Activated CD4-positive, alpha-beta T cell treated with anti-CD3 and anti-CD28 coated beads, Interleukin-10, Interleukin-2, amounts not matched to agents 100 ng/mL and 50 ng/mL, durations not matched to agents 16 hours and 8 hours (primary cell): ENCODE measurements at places on chromosomes 1 and 21.

DNA sequence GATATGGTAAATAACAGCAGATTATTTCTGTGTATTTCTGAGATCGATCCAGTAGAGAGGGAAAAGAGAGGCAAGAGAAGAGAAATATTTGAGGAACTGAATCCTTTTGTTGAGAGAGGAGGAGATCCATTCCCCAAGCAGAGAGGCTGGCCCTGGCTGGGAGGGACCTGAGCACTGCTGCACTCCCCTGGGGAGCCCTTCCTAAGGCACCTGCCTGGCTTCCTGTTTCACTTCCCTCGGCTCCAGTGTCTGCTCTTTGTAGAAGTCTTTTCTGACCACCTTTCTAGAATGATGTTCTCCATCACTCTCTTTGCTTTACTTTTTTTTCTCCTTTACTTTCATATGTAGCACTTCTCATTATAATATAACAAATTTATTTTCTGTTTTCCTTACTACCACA lies 42.3 kb upstream of the SLC6A9 start:
- no peak for DNase-seq

DNA sequence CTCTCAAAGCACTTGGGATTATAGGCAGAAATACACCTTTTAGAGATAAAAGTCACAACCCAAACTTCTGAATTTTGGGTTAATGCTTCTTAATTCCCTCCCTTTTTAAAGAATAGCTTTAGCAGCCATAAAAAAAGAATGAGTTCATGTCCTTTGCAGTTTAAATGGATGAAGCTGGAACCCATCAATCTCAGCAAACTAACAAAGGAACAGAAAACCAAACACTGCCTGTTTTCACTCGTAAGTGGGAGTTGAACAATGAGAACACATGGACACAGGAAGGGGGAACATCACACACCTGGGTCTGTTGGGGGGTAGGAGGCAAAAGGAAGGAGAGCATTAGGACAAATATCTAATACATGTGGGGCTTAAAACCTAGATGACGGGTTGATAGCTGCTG lies 55.8 kb downstream of the SLC27A3 start:
- DNase-seq = no peak

DNA sequence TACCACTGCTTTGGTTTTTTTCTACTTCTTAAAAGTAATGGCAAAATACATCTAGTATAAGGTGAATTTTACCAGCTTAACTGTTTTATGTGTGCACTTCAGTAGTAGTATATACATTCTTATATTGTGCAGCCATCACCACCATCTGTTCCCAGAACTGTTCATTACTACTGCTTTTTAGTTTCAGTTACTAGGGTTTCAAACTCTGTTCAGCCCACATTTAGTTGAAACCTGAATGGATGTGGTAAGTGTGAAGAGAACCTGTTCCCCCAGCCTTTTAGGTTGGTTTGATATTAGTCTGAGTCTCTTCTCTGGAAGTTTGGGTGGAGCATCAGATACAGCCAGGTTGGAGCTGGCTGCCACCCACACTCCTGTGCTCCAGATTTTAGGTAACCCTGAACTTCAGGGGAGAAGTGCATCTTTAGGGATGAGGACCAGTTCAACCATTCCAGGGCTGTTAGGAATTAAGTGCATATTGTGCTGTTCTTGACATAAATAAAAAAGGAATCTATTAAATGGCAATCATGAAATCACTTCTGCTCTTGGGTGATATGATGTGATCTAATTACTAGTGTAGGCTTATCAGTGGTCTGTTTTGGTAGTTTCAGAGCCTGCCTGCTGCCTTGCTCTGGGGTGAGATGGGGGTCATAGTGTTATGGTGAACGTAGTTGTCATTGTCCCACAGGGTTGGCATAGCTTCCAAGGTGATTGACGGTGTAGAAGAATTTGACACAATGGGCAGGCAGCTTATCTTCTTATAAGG lies 32.1 kb downstream of the URB2 start:
- DNase-seq = peak; percentile 10

DNA sequence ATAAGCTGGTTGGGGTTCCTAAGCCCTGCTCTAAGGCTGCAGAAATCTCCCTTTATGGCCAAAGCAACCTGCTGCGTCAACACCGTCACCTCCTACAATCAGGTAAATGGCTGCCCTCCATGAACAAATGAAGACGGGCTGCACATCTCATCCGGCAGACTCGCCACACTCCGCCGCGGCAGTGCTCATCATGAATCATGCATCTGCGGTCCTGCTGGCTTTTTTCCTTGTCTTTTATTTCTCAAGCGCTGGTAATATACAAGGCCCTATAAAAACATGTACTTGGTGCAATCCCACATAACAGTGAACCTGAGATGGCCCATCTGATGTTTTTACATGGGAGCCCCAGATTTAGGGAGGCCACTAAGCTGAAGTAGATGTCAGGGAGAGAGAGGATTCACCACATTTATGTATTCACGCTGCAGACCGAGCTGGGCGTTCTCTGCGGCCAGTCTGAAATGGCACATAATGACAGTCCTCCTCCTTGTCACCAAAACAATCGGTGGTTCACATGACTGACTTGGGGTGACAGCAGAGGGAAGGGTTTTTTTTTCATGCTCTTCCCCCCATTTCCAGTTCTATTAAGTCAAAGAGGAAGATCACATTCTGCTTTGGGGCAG lies 91.6 kb downstream of the KAZN start:
- DNase-seq = no peak

DNA sequence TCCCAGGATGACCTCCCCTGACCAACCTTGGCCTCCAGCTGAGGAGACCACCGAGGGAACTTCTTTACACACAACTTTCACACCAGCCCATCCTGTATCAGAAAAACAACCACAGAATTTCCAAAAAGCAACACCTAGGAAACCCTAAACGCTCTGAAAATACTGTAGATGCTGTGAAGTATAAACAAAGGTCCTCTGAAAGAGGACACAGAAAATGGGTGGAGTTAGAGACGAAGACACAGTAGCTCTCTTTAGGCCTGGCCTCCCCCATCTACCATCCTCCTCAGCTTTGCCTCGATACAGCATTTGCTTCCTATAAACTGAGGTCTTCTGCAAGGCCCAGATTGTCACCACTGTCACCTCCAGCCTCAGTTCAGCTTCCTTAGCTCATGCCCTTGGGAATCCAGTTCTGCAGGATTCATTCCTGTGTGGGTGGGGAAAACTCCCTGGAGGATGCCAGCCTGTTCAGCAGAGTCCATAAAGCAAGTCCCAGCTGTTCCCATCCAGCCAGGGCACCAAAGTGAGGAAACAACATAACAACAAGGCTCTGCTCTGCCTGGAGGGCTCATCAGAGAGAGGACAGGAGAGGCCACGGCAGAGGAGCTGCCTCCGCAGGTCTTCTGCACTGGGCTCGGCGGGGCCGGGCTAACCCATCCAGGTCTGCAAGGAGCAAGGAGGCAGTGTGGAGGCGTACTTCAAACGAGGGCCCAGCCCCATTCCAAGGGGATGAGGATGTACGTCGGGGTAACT lies 15.0 kb downstream of the PIK3C2B start:
- DNase-seq = no peak

GRCh38 chr1:61746813-61747212 lies 4.5 kb downstream of the PATJ start:
- DNase-seq = no peak

DNA sequence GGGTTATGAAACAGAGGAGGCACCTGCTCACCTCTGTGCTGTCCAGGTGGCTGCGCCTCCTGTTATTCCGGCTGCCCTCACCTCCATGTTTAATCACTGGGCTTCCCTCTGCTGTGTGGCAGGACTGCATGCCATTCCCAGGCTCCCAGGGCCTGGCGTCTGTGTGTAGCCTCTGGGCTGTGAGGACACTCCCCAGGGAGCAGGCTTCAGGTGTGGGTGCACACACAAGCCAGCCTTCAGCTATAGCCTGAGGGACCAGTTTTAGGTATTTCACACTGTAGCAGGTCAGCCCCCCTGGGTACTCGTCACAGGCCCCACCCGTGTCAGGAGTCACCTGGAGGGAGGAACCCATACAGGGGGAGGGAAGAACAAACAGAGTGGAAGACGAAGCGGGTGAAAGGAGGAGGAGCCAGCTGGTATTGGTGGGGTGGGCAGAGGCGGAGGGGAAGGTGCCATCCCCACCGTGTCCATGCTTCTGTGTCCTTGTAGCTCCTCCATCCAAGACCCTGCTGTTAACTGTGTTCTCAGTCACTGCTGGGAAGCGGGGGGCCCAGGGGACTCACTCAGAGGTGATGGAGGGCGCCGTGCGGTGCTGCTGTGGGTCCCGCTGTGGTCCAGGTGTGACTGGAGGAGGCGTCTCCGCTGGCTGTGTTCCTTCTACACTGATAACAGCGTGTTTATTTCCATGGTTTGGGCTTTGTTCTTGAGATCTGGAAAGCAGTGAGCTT lies 158.6 kb downstream of the PGBD5 start:
- no peak for DNase-seq

DNA sequence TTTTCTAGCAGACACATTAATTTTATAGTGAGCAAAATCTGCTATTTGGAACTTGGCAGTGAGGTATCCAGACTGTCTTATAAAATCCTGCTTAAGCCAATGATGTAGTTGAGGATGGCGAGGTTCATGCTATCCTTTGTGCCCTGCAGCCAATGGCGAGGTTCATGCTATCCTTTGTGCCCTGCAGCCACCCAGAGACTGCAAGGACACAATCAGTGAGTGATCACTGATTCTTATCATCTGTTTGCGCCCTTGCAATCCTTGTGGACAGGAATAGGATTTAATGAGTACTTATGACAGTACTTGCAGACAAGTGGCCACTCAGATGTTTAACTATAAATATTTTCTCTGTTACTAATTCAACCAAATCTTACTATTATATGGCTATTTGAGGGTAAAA lies 112.6 kb downstream of the EIF4G3 start:
- no peak for DNase-seq

DNA sequence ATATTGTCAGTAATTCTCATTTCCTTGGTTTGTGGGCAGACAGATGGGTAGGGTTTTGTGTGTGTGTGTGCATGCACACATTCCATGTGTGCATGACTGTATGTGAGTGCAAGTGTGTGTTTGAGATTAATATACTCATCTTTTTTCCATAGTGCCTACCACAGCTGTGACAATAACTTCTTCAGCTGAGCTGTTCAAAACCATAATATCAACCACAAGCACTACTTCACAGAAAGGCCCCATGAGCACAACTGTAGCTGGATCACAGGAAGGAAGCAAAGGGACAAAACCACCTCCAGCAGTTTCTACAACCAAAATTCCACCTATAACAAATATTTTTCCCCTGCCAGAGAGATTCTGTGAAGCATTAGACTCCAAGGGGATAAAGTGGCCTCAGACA lies 149.3 kb downstream of the ADGRL2 start:
- DNase-seq = no peak

DNA sequence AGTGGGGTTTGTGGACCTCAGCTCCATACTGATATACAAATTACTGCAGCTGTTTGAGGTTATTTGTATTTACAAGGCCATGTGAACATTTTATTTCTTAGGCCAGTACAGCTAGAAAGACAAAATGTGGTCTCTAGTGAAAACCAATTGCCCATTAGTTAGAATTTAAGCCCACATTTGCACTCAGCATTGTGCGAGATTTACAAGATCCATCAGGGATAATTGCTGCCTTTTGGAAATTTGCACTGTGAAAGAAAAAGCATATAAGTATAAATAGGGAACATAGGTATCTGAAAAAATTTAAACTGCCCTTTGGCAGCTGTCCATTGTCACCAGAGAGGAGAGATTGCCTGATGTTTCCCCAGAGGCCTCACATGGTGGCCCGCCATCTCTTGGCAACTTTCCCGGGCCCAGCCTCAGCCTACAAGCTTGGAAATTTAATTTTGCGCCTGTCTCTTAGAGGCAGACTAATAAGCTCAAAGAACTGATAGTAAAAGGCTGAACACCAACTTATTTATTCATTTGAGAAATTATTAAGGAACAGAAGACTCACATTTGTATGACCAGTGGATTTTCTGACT lies 120.7 kb downstream of the MAP3K21 start:
- DNase-seq = no peak

- peak; percentile 71 for DNase-seq
Observed at GRCh38 chr1:167599957-167600581, 30.0 kb upstream of the RCSD1 start.

DNA sequence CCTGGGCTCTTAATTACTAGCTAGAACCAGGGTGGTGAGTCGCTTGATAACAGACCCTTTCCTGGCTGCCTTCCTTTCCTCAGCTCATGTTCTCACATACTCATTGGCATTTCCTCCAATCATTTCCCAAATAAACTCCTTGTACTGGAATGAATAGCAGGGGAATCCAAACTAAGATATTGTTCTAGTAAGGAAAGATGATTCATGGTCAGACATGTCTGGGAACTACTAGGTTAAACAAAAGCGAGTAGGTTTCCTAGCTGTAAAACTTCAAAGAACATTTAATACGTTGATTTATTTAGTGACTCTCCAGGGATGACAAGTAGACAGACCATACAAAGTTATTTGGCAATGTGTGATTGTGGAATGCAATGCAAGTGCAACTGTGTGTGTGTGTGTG lies 121.2 kb upstream of the KCNJ6 start:
- DNase-seq = no peak

DNA sequence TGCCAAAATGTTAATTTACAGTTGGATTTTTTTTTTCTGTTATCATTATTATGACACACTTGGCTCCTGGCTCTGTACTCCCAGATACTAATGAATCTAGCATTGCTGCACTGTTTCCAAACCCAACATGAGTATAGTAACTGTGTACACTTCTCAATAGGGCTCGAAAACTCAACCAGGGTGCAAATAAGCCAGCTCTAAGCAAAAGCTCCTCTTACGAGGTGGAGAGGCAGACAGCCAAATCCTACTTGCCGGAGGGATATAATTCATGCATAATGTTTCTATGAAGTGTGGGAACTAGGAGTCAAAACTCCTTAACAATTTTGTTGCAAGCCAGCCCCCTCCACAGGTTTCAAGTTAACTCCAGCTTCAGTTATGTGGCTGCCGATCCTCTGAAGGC lies 510.4 kb upstream of the ZP4 start:
- DNase-seq = no peak

DNA sequence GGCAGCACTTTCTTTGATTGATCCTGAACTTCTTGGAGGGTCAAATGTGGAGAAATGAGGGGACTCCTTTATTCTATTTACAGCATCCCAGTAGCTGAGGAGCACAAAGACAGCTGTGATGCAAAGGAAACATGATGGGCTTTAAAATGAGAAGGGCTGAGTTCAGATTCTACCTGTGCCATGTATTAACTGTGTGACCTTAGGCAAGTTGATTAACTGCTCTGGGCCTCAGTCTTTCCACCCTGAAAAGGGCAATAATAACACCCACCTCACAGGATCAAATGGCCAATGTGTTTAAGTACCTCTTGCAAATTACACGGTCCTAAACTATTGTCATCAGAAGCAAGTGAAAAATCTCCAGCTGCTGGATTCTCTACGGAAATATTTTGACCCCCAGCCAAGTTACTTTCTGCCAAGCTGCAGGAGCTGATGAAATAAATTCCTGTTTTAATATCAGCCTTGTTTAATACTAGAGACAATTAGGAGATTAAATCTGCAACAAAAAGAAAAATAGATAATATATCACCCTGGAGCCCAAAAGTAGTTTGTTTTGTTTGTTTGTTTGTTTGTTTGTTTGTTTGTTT lies 15.7 kb downstream of the TMEM81 start:
- DNase-seq = no peak
